ENCODE measurements at places on chromosomes 1 and 21.

DNA sequence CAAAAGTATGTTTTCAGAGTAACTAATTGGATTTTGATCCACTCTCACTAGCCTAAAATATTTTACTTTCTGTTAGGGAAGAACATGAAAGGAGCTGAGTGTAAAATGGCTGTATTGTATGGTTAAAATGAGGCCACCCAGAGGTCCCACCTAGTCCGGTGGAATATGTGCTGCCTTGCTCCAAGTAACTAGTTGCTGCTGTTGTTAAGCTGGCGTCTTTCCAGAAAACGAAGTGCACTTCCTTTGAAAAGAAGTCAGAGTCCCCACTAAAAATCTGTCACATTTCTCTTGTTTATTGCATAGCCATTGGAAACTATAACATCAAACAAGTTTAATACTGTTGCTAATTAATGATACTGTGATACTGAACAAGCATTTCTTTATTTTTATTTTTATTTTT is 3.2 kb downstream of the SLC25A33 start:
- peak; percentile 80 for DNase-seq

DNA sequence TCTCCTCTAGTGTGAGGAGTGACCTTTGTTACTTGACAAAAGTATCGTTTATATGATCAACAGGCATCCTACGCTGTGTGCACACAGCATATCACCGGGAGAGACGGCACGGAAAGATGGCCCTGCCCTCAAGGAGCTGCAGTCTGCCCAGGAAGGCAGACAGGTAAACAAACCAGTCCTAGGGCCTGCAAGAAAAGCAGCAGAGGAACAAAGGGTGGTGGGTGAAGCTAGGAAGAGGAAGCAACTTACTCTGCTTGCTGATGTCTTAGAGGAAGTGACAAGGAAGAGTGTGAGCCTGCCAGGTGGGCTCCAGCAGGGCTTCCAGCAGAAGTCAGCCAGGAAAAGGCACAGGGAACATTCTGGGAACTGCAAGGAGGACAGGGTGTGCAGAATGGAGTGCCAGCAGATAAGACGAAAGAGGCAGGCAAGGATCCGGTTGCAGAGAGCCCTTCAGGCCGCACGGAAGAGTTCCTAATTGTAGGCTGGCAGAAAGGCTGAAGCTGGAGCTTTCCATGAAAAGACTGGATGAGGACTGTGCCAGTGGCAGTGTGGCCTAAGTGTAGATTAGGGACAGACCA is 106.7 kb downstream of the SLC45A1 start:
- peak; percentile 72 for DNase-seq

DNA sequence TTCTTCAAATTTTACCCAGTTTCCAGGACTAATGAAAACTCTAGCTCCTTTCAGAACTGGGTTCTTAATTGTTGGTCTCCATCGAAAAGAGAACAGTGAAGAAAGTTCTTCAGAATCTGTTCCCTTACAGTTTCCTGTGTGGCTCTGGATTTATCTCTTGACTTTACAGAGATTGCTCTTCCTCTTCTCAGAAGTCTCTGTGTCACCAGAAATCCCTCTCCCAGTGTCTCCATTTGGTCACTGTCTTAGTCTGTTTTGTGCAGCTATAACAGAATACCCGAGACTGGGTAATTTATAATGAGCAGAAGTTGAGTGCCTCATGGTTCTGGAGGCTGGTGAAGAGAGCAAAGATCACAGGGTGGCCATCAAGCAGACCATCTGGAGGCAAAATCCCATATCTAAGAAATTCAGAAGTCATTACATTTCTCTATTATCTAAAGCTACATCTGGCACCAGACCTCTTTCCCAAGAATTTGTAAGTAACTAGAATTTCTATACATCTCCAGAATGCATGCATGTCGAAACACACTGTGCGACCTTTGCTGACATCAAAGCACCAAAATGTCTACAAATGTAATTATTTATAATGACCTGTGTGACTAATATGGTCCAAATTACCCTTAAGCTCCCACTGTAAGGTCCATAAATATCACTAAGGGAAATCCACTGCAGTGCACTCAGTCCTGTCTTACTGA is 65.4 kb upstream of the KRTAP19-8 start:
- peak; percentile 47 for DNase-seq

- DNase-seq, result no peak
Observed at GRCh38 chr21:37372127-37372731, 5.7 kb downstream of the DYRK1A start.

GRCh38 chr1:220764757-220765156 is 16.6 kb downstream of the MTARC2 start:
- no peak for DNase-seq

GRCh38 chr1:172960019-172960418 is 90.7 kb downstream of the TNFSF18 start:
- DNase-seq, result no peak

- no peak for DNase-seq
Observed at GRCh38 chr1:221316491-221317056, 425.3 kb downstream of the DUSP10 start.

DNA sequence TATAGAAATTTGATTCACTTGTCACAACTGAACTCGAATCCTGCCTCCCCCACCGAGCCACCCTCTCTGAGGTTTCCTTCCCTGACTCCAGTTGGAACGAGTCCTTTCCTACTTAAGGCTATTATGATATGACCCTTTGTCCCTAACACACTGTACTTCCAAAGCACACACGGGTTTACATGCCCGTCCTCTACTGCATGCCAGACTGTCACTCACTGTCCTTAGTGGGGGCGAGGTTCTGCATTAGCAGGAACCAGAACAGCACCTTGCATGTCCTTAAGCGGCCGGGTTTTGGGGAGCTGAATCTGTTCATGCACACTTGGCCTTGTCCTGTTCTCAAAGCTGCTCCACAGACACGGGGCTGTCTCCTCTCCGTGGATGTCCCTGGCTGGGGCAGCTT is 164.6 kb upstream of the KCNJ6 start:
- no peak for DNase-seq

DNA sequence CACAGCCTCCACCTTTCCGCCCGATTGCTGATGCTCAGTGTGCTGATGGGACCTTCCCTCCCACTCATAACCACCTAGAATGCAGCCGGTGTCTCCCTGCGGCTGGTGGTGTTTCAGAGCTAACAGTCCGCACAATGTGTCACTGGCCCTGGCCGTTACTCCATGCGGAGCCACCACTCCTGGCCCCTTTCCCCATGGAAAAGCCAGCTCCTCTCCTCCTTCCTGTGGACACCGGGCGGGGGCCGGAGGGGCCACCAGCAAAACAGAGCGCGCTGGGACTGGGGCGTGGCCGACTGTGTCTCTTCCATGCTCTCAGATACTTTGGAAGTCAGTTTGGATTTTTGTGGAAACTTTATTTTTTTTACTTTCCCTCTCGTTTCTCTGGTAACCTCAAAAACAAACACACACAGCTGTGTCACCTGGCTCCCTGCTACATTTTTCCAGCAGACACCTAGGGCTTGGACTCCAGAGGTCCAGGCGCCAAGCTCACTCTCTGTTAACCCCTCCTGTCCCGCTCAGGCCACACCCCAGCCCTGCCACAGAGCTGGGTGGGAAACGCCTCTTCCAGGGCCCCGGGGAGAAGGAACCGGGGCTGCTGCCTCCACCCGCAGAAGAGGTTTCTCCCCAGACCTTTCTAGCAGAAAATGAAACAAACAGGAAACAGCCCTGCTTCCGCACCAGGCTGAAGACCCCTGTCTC is 32.5 kb upstream of the COL6A2 start:
- DNase-seq, result peak; percentile 98

- no peak for DNase-seq
Observed at GRCh38 chr1:107138166-107138565, 2.7 kb upstream of the NTNG1 start.

DNA sequence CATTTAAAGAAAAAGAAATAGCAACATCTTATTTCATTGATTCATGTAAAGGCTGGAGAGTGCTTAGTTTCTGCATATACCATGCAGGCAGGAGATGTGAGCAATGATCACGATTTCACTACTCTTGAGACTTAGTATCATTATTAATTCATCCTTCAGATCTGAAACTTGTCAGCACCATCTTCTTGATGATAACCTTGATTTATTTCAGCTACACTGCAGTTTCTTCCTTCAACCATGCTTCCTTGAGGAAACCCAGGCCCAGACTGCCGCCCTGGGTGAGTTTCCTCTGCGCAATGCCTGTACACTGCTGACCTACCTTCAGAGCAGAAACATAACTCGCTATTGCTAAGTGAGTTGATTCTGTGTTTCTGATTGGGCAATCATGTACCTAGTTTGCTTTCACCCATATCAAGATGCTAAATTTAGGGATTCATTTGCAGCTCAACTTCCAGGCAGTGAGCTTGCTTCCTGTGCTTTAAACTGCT is 13.5 kb upstream of the BCL10 start:
- DNase-seq, result no peak

- peak; percentile 60 for DNase-seq
Observed at GRCh38 chr1:3740042-3740441, 12.2 kb upstream of the CCDC27 start.

GRCh38 chr1:156828400-156829124 is 11.9 kb upstream of the SH2D2A start:
- no peak for DNase-seq

GRCh38 chr1:199690496-199690895 is 337.0 kb upstream of the NR5A2 start:
- DNase-seq, result no peak

DNA sequence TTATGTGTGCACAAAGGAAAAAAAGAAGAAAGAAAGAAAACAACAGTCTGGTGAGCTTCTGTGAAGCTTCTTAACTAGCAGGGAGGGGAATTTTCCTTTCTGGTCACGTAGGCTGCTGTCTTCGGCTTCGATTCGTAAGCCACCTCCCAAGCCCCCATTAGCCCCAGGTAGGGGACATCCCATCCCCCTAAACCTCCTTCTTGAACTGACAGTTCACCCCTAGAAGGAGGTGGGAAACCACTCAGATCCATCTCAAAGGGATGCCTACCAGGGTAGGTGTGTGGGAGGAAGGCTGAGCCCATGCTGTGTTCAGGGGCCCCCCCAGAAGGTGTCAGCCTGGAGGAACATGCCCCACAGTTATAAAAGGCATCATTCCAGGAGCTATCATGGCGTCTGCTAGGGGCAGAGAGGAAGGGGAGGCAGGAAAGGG is 25.8 kb downstream of the CD247 start:
- DNase-seq, result no peak

- DNase-seq, result no peak
Observed at GRCh38 chr1:3315399-3316339, 138.8 kb upstream of the ARHGEF16 start.

GRCh38 chr1:3883194-3883925 is 16.7 kb downstream of the C1orf174 start:
- no peak for DNase-seq

GRCh38 chr1:151822404-151822803 is 9.2 kb downstream of the RORC start:
- no peak for DNase-seq

DNA sequence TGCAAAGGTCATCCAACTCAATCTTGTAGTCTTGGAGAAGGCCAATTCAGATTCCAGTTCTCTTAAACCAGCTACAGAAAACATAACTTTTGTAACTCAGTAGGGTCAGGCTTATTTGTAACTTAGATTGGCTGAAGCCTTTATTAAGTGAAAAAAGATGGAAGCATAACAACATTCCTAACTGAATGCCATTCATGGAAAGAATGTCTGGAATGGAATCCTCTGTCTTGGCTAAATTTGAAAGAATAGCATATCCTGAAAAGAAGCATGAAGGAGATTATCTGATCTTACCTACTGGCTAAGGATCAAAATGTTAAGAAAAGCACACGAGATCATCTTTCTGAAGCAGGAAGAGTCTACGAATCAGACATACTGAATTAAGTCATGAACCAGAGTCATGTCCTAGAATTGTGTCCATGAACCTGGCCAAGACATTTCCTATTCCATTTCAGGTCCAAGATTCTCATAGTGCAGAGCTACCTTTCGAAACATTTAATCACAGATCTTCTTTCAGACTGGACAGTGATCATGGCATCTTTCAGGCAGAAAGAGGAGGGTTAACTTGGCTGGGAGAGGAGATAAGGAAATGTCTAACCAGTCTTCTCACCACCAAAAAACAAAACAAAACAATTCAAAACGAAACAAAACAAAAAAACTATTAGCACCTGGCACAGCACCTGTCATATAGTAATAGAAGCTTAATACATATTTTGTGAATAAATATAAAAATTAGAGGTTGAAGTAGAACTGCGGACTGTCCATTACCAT is 75.6 kb downstream of the XCL2 start:
- DNase-seq, result peak; percentile 25

DNA sequence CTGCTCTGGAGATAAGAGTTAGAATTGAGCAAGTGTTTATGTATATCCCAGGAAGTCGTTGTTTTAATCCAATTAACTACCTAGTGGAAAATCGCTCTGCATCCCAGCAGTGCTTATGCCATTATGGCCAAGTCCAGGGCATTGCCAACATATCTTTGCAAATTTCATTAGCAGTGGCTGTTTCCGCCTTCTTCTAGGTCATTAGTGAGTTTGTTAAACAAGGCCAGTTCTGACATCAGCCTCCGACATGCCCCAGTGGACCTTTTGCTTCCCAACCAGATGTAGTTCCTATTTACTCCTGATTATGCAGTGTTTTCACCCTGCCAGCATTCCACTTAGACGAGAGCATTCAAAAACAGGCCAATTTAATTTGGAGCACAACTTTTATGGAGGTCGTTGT is 106.8 kb upstream of the FAM78B start:
- DNase-seq, result peak; percentile 68

DNA sequence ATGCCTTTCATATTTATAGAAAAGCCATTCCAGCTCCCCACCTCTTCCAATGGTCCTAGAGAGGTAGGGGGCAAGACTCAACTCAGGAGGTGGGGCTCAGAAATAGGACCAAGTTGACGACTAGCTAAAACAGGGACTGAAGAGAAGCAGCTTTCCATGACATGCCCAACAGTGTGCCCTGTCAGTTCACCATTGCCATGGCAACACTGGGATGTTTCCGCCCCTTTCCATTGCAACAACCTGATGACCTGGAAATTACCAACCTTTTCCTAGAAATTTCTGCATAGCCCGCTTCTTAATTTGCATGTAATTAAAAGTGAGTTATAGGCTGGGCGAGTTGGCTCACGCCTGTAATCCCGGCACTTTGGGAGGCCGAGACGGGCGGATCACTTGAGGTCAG is 22.4 kb upstream of the INTS3 start:
- DNase-seq, result no peak

DNA sequence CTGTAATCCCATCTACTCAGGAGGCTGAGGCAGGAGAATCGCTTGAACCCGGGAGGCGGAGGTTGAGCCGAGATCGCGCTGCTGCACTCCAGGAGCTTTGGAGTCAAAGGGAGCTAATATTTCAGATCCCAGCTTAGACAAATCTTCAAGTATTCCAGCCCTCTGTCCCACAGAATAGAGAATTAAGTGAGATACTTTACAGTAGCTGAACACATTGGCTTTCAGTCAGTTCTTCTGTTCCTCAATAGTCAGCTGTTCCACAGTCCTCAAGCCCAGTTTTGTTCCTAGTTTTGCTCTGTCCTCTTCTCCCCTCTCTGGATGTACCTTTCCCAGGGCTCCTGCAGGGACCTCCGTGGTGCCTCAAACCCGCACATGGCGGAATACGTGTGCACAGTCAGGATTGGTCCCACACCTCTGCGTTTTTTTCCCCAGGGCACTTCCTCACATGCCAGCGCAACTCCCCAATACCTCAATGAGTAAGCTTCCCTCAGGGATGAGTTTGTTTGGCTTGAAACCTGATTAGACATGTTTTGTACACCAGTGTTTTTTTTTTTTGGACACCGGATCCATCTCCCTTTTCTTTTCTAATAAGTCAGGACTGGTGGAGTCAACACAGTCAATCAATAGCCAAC is 1.2 kb downstream of the MFN2 start:
- DNase-seq, result no peak
